Right lobe of liver (tissue), 6 donors: ENCODE measurements at places on chromosomes 2 and 18.

GRCh38 chr2:443741-444140 lies 155.8 kb upstream of the ALKAL2 start:
- DNase-seq, result no peak

DNA sequence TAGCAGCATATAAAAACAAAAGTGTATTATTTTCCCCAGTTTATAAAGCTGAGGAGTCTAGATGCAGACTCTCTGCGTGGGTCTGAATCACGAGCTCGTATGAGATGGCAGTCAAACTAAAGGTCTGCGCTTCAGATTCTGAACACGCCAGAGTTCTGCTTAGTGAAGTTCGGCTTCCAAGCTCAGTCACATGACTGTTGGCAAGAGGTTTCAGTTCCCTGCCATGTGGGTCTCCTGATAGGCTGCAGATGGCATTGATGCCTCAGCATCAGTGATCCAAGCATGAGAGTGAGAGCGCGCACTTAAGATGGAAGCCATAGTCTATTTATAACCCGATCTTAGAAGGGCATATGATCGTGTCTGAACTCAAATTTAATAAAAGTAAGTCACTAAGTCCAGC lies 242.8 kb upstream of the DOK6 start:
- DNase-seq, result no peak

DNA sequence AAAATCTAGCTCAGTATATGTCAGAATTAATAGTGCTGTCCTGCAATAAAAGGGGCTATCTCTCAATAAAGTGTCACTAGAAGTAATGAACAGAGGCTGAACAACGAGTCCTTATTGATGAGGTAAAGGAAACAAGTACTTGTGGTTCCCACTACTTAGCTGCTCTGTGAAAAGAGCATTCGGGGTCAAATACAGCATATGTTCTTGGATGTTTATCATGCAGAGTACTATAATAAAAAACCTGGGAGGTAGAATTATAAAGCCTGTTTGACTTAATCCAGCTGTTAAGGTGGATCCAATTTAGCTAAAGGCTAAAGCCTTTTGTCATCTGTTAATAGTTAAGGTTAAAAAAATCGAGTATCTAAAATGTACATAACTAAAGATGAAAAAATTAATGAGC lies 32.4 kb downstream of the SLC35F5 start:
- no peak for DNase-seq

DNA sequence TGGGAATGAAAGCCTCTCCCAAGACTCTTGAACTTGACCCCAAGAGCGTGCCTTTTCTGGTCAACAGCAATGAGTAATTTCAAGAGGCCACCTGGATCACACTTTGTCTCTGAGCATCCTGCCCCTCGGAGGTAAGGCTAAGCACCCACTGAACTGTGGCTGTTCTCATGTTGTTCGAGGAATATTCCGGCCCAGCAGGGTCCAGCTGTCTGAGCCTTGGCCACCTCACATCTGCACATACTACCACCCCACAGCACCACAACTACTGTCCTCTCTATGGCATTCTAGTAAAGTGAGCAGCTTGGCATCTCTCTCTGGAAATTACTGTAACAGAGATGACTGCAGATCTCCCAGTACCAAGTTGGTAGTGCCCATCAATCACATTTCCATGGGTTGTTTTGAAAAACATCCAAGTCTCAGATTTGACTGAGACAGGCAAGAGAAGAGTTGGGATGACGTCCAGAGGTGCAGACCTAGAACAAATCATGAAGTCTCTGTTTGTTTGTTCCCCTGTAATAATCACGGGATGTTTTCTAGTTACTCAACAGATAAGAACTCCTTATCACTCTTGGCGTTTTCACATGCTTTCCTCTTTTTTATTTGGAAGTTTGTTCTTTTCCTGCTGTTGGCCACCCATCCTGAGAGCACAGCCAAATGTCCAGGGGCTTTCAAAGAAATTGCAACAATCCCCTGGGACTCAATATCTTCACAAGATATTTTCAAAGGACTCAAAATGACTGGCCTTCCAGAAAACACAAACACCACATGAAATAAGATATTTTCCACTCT lies 336.0 kb upstream of the TNP1 start:
- no peak for DNase-seq

- no peak for DNase-seq
Observed at GRCh38 chr2:231084565-231084964, 27.9 kb downstream of the PSMD1 start.
